ENCODE measurements at places on chromosomes 1 and 21. TPM values are rescaled to one million over a fixed set of nuclear protein-coding genes. Genes with fewer than 3 reads are reported as not detected.
A peak's percentile ranks its signal among the peaks of the same experiment; 100 is the strongest.

GRCh38 chr1:148353461-148354283 is 129.4 kb downstream of the PPIAL4G start:
- no peak for DNase-seq

RGS4 gene
- total RNA-seq = not detected

DNA sequence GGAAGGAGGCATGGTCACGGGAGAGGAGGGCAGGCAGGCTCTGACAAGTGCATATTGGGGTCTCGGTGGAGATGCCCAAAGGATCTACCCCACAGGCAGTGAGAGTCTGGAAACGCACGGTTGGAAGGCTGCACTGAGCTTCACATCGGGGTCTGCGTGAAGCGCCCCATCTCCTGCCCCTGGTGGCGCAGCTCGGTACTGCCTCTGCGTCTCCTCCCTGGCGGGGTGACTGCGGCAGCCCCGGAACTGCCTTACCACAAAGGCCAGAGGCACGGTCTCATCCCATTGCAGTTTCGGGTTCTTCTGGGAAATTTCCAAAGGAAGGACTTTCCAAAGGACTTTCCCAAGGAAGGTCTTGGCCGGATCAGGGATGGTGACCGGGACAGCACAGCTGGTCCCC is 69.2 kb upstream of the AJAP1 start:
- DNase-seq = peak; percentile 12

MPL gene
- total RNA-seq = not detected

IFNGR2 gene
- total RNA-seq = 10.5 TPM

DNA sequence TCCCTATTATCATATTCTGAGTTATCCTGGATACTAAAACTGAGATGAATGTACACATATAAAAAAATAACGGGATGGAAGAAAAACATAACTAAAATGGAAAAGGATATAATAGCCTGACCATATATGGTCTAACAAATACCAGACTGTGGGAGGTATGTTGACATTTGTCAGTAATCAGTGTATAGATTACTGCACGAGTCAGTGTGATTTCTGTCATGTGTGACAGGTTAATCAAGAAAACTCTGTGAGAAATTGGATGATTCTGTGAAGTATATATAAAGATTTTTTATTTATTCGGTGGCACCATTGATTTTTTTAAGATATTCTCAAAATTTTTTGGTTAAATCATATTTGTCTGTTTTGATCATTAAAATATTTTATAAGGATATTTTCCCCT is 547.3 kb upstream of the B3GALT2 start:
- no peak for DNase-seq

SAMD13 gene
- total RNA-seq = not detected

- no peak for DNase-seq
Measured at GRCh38 chr1:173473599-173474011, 3.5 kb upstream of the PRDX6 start.

SH2D2A gene
- 245 TPM for total RNA-seq

- no peak for DNase-seq
Measured at GRCh38 chr21:35170244-35170643, 121.1 kb upstream of the RUNX1 start.

GRCh38 chr1:226568975-226569741 is 20.6 kb downstream of the STUM start:
- no peak for DNase-seq

DNA sequence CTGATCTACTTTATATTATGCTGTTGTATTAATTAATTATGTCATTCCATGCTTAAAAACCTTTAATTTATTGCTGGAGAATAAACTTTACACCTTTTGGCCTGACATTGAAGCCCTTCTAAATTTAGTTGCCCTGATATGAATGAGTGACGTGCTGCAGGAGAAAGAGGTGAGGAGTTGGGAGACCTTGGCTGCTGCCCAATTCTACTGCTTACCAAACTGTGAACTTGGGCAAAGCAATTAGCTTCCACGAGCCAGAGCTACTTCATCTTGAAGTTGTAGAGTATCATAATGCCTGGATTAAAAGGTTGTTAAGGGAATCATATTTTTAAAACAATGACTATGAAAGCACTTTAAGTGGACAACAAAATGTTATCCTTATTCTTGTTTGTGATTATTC is 126.8 kb upstream of the DEPDC1 start:
- DNase-seq = no peak

SOAT1 gene
- 56.7 TPM for total RNA-seq

LCE6A gene
- not detected for total RNA-seq

GBP7 gene
- total RNA-seq = 0.29 TPM

GRCh38 chr21:35635994-35636393 is 424.3 kb downstream of the SETD4 start:
- no peak for DNase-seq

DNA sequence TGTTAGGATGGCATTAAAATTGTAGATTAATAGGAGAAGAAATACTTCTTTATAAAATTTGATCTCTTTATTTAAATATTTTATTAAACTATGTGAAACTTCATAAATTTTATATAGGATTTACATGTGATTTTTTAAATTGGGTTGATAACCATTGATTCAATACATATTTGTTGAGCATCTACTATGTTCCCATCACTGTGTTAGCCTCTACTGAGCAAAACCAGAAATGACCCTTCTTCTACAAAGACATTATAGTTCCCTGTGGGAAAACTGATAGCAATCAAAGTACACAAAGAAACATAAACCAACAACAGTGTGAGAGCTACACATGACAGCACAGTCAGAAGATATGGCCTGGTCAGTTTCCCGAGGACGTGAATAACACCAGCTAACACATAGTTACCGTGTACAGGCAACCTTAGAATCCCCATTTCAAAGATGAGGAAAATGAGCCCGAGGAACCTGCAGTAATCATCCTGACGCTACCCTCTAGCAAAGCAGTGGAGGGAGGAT is 12.2 kb downstream of the TTC13 start:
- DNase-seq = no peak

DNA sequence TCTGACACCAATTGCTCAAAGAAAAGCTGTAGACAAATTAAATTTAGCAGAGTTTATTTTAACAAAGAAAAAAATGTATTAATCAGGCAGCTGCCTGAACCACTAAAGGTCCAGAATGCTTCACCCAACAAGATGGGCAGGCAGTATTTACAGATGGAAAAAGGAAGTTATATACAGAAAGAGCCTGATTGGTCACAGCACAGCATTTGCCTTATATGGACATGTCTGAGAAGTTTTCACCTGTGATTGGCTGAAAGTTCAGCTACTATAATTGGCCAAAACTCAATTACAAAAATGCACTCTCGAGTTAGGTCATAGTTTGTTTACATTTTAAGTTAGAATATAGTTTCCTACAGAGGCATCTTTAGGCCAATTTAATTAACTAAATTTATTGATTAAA is 15.1 kb upstream of the FMO1 start:
- no peak for DNase-seq

- DNase-seq = no peak
Measured at GRCh38 chr1:93811326-93812065, 67.5 kb downstream of the DNTTIP2 start.

DNA sequence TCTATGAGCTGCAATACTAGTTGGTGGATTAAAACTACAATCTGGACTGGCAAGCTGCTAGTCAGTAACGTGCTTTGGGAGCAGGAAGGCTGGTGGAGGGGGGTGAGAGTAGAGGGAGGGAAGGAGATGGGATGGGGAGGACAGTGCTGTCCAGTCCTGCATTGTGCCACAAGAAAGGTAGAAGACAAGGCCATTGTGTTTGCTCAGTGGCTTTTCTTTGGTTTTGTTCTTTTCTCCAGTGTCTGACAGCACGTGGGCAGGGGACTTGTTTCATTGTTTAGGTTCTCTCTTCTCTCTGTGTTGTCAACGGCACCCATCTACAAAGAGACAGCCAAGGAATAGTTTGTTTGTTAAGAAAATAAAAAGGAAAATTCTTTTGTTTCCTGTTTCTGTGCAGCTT is 362.8 kb upstream of the PLXNA2 start:
- no peak for DNase-seq

DNA sequence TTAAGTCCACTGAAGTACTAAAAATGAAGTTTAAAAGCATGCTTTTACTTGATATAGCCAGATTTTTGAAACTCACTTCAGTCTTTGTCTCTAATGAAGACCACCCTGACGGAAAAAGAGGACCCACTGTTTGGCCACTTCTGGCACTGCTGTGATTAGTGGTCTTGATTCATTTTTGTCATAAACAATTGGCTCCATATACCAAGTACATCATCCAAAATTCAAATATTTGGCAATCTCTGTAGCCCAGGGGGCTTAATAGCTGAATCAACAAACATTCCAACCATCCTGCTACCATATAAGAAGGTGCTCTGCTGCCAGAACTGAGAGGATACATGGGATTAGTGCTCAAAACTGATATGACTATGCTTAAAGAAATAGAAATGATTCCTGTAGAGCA is 156.0 kb downstream of the COL24A1 start:
- no peak for DNase-seq

GRCh38 chr1:110770832-110771231 is 96.1 kb upstream of the KCNA3 start:
- no peak for DNase-seq

YBX1 gene
- 1,366 TPM for total RNA-seq

TMEM52 gene
- 2.4 TPM for total RNA-seq

- no peak for DNase-seq
Measured at GRCh38 chr1:11281518-11282331, 8.7 kb downstream of the UBIAD1 start.

TBX15 gene
- not detected for total RNA-seq

GRCh38 chr1:158257888-158258287 is 3.7 kb downstream of the CD1A start:
- DNase-seq = no peak

ELK4 gene
- 101 TPM for total RNA-seq

CHD5 gene
- total RNA-seq = 0.34 TPM

FYB2 gene
- not detected for total RNA-seq

U2AF1 gene
- total RNA-seq = 57.1 TPM

DNA sequence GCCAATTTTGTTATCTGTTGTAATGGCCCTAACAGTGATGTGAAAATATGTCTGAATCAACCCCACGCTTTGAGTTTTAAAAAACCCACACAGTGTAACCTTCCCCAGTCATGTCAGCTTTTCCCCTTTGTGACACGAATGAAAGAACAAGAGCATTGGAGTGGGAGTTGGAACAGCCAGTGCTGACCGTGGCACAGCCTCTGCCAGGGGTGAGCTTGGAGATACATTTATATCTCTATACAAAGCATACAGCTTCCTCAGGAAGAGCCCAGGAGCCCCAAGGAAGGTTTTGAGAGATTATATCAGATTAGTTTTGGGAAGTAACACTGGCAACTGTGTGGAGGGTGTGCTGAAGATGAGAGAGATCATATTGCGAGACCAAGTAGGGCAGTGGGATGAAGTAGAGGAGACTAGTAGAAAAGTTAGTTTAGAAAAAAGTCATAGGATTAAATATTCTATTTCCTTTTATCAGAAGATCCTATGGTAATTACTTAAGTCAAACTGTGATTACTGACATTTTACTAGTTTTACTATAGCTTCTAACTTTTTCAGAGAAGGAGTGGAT is 15.9 kb downstream of the LRRC8B start:
- DNase-seq = no peak

- peak; percentile 75 for DNase-seq
Measured at GRCh38 chr1:248862998-248863881, 4.4 kb upstream of the ZNF692 start.

PLA2G2F gene
- total RNA-seq = not detected

- DNase-seq = peak; percentile 53
Measured at GRCh38 chr1:15918962-15919715, 56.8 kb downstream of the ZBTB17 start.
